ENCODE measurements at places on chromosomes 11 and 22.

GRCh38 chr11:15843309-15843872 is 513.0 kb downstream of the SOX6 start:
- DNase-seq = no peak

- no peak for DNase-seq
These were observed 45.8 kb downstream of the LMO1 start for GRCh38 chr11:8217926-8218325.

DNA sequence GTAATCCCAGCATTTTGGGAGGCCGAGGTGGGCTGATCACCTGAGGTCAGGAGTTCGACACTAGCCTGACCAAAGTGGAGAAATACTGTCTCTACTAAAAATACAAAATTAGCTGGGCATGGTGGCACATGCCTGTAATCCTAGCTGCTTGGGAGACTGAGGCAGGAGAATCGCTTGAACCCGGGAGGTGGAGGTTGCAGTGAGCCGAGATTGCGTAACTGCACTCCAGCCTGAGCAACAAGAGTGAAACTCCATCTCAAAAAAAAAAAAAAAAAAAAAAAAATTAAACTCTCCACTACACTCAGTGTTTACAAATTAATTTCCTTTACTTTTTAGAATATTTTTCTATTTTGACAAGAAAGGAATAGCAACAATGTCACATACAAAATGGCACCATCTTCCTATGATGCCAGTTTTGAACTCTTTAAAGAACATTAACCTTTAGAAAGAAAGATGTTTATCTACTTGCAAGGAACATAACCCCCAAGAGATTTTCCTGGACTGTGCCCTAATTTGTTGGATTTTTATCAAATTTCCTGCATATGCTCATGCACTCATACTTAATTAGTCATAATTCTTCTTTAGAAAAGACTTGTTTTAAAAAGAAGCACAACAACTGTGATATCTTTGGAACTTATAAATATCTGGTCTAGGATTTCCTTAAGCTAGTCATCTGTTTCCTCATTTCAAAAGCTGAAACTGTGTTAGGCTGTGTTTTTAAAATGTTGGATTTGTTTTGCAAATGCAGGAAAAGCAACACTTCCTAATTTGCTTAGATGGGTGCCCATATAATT is 22.6 kb upstream of the HIPK3 start:
- DNase-seq = peak; percentile 46

GRCh38 chr11:19323502-19323901 is 82.8 kb upstream of the E2F8 start:
- no peak for DNase-seq

DNA sequence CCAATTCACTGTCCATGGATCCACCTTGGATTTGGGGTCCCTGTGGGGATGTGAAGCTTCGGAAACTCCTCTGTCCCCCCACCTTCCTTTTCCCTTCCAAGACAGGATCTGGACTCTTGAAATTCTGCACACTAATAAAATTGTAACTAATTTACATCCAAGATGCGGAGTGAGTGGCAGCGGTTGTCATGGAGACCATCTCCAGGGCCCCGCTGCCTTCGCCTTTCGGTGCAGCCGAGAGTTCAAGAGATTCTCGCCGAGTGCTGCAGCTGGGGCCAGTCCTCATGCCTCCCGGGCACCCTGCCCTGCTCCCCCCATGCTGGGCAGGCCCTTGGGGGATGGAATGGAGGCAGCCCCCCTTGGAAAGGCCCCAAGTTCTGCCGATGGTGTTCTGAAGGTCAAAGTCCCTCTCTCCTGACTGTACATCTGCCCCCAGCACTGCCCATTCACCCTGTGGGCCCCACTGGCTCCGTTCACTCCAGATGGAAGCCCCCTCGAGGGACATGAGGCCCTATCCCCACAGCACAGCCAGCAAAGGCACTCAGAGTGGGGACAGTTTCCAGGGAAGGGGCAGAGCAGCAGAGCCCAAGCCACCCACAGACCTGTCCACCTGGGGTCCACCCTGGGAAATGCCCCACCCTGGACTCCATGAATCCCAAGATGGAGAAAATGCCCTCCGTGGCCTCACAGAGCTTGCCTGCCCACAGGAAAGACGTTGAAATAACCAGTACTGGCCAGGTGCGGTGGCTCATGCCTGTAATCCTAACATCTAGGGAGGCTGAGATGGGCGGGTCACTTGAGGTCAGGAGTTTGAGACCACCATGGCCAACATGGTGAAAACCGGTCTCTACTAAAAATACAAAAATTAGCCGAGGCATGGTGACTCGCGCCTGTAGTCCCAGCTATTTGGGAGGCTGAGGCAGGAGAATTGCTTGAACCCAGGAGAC is 25.9 kb downstream of the IGLL1 start:
- DNase-seq = no peak

GRCh38 chr11:95917193-95918036 is 6.5 kb downstream of the MTMR2 start:
- DNase-seq = no peak

DNA sequence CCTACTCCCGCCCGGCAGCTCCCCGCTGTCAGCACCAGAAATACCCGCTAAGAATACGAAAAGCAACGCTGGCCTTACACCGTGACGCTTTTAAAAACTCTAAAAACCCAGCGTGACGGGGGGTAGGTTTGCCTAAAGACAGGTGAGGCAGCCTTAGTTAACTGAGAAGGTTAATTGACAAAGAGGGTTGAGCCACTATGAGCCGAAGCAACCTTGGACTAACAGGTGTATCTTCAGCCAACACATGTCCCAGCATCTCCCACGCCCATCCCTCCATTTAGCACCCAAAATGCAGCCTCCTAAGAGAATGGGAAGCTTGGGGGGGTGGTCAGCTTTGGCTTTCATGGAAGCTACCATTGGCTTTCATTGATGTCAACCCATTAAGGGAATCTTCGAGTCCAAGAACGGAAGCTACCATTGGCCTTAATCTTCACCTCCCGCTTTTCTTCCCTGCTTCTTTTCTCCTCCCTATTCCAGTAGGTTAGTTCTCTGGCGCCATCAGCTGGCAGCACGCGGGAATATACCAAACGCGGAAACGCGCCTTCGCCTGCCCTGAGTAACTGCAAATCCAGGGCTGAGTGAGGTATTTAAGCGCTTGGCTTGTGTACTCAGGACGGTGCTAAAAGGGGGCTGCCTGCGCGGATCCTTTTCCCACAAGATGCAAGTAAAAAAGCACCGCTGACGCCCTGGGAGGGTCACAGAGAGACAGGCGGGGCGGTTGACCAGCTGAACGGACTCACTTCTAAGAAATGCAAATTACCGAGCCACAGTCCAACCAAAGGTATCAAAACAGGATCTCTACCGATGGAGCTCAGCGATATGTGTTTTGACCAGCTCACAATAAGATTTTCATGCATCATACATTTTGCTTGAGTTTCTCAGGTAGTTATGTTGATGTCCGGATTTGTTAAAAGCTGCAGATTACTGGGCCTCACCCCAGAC is 38.5 kb upstream of the GLYATL1 start:
- peak; percentile 58 for DNase-seq

- DNase-seq = no peak
These were observed 213.9 kb downstream of the SBF2 start for GRCh38 chr11:10080138-10080537.

DNA sequence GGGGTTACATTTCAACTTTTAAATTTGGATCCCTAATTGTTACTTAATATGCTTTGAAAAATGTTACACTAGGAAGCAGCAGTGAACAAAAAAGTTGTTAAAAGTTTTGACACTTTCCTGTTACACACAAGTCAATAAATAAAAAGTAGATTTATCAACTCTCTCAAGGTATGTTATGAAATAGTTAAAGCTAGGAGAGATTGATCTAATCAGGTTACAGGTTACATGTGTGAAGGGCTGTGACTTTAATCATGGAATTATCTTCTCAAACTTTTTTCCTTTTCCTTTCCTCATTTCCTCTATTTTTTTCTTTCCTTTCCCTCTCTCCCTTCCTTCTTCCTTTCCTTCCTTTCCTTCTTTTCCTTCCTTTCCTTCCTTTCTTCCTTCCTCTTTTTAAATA is 77.0 kb upstream of the RAB38 start:
- DNase-seq = no peak

GRCh38 chr11:57251491-57252104 is 14.5 kb upstream of the APLNR start:
- peak; percentile 23 for DNase-seq

DNA sequence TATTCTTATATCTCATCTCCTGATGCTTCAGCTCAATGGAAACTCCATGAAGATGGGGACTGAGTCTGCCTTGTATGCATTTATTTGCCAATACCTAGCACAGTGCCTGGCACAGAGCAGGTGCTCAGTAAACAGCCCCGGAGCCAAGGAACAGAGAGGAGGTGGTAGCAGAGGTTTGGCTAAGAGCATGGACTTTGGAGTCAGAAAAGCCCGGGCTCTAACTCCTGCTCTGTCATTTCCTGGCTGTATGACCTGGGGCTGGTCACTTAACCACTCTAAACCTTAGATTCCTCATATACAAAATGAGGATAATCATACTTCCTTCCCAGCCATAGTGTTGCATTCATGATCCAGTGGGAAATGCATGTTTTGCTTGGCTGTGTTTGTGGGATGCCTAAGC is 36.6 kb downstream of the TP53I11 start:
- no peak for DNase-seq

GRCh38 chr22:17912945-17913721 is 111.2 kb downstream of the MICAL3 start:
- no peak for DNase-seq

- no peak for DNase-seq
These were observed 226.7 kb upstream of the PDGFD start for GRCh38 chr11:104390651-104391050.

DNA sequence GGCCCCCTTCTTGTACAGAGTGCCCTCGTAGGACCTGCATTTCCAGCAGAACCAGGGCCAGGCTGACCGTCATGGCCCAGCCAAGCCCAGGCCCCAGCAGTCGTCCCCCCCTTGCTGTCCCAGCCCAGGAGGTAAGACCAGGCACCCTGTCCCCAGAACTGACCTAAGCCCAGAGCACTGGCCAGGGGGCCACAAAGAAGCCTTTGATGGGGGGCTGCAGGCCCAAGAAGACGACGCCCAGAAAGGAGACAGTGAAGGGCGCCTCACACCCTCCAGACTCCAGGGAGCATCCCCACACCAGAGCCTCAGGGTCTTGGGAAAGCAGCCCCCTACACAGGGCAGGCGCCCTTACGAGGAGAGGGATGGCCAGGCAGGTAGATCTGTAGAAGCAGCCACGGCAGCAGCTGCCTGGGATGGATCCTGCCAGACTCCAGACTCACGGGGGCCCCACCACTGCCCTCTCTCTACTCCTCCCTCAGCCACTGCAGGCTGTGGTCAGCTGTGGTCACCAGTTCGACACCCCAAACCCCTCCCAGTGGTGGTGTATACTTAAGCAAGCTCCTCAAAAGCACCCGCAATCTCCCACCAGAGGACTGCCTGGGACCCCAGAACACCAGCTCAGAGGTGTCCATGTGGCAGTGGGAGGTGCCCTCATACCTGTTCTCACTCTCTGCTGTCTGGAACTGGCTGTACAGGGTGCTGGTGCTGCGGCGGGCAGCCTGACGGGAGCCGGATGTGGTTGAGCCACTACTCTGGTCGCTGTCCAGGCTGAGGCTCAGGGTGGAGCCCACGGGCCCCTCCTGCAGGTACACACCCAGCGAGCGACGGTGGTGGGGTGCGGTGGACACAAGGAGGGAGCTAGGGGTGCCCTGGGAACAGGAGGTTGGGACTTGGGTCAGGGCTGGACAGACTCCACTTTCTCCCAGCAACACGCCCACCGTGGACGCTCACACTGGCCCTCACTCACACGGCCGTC is 27.0 kb downstream of the SBF1 start:
- DNase-seq = no peak

DNA sequence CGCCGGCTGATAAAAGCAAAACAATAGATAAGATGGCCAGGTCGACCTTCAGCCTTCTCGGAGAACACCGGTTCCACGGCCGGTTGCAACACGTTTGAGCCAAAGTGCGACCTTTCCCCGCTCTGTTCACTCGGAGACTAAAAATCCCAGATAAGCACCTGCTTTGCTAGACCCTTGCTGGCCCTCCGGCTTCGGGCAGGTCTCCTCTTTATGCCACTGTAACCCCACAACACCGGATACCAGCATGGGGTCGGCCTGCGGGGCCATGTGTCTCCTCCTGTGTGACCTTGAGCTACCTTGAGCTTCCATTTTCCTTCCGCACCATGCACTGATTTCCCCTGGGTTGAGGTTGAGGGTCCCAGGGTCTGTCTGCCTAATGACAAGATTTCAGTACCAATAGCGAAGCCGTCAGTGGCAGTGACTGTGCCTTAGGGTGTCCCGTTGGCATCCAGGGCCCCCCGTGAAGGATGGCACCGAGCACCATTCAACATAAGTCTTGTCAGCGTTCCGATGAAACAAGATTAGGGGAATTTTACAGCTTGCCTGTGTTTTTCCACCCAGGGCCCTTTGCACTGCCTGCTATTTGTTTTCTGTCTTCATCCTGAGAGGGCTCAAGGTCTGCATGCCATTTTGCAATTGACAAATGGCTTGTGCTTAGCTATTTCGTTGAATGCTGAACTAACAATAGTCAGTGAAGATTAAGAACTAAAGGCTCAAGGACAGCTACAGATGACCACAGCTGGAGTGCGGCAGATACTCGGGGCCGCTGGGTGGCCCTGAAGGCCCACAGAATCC is 118.6 kb downstream of the KCNQ1 start:
- DNase-seq = no peak

DNA sequence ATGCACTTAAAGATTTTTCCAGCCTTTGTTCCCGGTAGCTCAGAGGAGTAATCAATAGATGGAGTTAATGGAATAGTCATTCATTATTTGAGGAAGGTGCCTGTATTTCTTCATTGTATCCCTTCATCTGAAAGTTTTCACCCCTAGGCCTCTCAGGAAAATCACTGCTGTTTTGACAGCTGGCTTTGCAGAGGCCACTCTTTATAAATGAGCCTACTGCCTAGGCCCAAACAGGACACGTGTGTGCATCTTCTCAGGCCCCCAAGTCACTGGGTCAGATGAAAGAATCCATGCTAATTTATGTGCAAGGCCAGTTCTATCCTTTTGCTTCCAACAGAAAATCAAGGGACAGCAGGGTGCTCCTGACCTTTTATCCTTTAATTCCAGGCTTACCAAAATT is 76.8 kb downstream of the MPPED2 start:
- no peak for DNase-seq

- DNase-seq = no peak
These were observed 21.3 kb downstream of the TRMU start for GRCh38 chr22:46356496-46357480.

DNA sequence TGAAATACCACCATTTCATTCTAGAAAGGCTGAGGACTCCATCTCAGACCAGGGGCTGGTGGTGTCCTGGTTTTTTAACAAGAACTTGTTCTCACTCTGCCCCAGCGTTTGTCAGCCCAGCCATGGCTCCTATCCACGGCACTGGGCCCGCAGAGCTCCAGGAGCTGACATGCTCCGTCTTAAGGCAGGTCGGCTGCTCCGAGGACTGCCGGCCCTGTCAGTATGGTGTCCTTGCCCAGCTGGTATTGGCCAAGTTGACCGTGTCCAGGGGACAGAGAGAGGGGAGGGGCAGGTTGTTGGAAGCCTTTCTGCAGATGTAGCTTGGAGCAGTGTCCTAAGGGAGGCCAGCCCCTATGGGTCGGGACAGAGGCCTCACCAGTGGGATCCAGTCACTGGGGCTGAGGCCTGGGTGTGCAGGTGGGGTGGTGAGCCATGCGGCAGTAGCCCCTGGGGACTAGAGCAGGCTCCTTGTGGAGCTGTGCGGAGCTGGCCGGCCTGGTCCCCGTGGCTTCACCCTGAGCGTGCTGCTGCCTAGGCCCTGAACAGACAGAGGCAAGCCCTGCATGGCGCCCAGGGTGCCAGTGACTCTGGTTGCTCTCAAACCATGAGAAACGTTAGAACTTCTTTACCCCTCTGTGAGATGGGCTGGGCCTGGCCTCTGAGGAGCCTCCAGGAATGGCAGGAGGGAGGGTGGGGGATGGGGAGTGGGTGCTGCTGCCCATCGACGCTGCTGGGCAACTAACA is 39.9 kb upstream of the KCNQ1OT1 start:
- no peak for DNase-seq

Measured in LHCN-M2 (cell line).